NCI-H69 (cell line): ENCODE measurements at places on chromosomes 4 and X.
A peak's percentile ranks its signal among the peaks of the same experiment; 100 is the strongest.

- peak; percentile 56 for DNase-seq
Observed at GRCh38 chrX:110421500-110422455, 63.1 kb downstream of the RTL9 start.

DNA sequence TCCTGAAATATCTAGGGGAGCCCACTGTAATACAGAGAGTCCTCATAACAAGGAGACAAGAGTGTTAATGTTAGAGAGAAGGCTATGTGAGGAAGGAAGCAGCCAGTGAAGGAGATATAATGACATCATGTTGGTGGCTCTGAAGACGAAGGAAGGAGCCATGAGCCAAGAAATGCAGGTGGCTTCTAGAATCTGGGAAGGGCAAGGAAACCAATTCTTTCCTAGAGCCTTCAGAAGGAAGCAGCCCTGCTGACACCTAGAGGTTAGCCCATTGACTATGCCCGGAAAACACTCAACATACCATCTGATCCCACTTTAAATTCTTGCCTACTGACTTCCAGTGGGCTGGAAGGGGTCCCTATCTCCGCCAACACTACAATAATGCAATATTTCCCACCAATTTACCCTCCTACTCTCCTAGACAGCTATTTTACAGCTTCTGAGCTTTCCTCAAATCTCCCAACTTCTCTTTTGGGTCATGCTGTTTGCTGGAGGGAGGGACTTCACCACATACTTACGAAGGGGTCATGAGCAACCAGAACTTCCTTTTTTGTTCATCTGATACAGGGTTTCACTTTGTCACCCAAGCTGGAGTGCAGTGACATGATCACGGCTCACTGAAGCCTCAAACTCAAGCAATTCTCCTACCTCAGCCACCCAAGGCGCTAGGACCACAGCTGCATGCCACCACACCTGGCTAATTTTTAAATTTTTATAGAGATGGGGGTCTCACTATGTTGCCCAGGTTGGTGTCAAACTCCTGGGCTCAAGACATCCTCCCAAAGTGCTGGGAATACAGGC, 25.2 kb upstream of the G3BP2 start:
- DNase-seq, result no peak

DNA sequence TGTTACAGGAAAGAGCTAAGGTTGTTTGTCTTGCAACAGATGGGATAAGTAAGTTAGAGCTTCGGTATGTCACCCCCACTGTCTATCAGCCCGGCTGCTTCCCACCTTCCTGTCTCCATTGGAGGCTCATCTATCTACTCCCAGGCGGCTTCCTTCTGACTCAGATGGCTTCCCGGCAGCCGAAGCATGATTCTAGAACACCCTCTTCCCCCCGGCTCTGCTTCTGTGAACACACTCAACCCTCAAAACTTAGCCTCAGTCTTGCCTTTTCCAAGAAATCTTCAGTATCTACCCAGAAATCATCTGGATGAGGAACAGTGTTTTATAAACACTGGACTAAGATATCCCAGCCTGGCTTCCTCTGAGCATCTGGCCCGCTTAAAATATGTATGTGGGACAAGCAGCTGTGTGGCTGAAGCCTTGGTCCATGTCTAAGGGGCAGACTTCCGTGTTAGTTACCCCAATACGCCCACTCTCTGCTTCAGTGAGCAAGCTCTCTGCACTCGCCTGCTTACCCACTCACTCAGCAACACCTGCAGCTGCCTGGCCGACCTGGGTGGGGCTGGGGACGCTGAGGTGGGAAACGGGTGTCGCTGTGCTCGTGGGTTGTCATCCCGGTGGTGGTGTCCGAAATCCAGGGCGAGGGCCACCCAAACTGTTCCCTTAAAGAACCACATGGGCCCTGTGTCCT, 12.0 kb upstream of the SLC2A9 start:
- DNase-seq, result no peak

DNA sequence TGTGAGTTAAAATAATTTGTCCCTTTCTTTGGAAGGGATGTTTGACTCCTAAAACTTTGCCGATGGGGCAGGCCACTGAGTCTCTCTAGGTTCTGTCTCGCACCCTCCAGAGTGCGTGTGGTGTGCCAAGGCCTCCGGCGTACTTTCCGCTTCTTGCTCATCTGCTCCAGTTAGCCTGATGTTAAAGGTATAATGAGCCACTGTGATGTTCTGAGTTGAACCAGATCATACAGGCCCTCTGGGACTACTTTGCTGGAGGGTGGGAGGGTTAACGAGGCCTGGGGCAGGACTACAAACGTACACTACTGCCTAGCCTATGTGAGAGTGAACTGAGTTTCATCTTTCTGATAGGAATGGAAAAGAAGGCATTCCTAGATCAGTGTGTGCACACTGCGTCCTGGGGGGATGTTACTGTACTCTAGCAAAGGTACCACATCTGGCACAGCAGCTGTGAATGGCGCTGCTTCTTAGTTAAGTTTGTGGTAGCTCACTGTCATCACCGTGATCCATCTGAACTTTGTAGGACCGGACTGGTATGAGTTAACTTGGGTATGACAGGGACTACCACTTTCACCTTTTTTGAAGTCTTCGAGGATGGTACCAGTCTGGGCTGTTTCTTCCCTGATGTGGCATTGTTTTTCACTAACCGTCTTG, 60.2 kb downstream of the RGS12 start:
- no peak for DNase-seq

DNA sequence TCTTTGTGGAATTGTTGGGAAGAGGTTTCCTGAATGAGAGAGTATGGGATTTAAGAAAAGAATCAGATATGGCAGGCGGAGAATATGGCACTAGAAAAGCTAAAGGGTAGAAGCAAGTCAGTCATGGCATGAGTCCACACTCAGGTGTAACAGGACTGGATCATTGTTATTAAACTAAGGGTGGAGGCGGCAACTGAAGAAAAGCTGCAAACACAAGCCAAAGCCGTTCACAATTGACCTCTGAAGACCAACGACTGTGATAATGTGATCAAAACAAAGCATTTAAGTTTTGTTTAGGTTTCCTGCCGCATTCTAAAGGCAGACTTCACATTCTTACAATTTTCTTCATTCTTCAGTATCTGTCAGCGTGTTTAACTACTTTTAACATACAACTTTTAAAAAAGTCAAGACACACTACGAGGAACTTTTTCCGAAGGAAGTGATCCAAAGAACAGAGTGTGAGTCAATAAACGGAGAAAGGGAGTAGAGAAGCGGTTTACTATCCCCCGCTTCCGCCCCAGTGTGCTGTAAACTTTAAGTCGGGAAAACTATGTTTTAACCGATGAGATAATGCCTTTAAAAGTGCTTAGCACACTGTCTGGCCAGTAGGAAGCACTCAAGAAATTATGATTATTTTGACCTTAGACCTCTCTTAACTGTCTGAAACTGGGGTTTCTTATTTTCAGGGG, 909 bp upstream of the SLAIN2 start:
- DNase-seq, result peak; percentile 42

DNA sequence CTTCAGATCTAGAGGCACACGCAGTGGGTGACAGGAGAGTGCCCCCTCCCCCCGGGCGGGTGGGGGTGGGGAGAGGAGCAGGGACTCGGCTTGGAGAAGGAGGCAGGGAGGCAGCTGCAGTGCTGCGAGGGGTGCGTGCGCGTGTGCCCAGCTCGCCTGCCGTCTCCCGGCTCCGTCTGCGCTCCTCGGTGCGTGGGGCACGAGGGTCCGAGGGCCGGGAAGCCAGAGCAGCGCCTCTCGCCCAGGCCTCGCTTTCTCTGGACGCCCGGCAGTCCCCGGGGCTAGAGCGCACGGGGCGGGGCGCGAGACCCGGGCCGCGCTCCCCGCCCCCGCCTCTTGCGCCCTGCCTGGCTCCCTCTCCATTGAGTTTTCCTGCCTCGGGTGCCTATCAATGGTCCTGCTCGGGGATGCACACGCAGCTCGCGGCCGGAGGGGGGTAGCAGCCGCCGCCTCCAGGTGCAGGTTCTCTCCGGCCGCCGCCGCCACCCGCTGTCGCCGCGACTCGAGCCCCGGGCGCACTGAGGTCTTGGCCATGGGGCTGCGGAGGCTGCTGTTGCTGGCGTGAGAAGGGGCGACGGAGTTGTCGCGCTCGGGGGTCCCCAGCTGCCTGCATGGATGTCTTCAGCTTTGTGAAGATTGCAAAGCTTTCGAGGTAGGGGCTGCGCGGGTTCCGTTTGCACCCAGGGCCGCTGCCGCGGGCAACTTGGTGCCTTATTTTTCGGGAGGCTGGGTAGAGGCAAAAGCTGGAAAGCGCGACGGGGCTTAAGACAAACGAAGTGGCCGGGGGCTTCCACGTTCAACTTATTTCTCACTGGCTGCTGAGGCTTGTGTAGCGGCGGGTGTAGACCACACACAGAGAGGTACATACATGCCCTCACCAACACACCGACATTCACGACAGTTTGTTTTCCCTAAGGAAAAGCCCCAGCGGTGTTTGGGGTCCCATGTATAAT, at the start of gene FRMPD4:
Gene FRMPD4, plus strand, starts transcription at position 113 of the 953 bp plus-strand sequence. Its CDS starts 499 bp downstream, at position 612.
- DNase-seq, result peak; percentile 85

- peak; percentile 69 for DNase-seq
Observed at GRCh38 chrX:47030339-47030738, 47.9 kb upstream of the RGN start.

GRCh38 chr4:68984947-68985346, 33.3 kb upstream of the UGT2A3 start:
- no peak for DNase-seq

GRCh38 chr4:154560824-154561231, 2.0 kb upstream of the FGB start:
- no peak for DNase-seq

- peak; percentile 52 for DNase-seq
Observed at GRCh38 chr4:149264093-149264733, 551.4 kb downstream of the IQCM start.

GRCh38 chr4:33715841-33716395, 2528.4 kb downstream of the ARAP2 start:
- DNase-seq, result peak; percentile 63

GRCh38 chr4:92231511-92231910, 72.3 kb upstream of the GRID2 start:
- no peak for DNase-seq

GRCh38 chrX:32421266-32421665, 790.1 kb downstream of the DMD start:
- no peak for DNase-seq

- DNase-seq, result peak; percentile 31
Observed at GRCh38 chr4:114606245-114606644, 7.6 kb downstream of the UGT8 start.

GRCh38 chr4:118270492-118270891, 82.3 kb downstream of the PRSS12 start:
- DNase-seq, result peak; percentile 55

DNA sequence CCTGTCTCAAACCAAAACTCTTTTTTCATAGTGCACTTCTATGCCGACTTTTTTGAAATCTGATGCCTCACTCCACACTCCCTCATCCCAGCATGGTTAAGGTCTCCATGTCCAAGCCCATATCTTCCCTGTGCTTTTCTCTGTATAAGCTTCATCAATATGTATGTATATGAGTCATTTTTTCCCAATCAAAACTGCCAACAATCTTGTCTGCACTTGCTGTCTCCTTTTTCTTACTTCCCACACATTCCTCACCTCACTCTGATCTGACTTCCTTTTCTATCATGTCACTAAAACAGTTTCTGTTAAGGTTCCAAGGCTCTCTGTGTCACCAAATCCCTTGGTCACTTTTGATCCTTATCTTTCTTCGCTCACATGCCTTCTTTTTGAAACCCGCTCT, 88.2 kb upstream of the GPR50 start:
- DNase-seq, result no peak

DNA sequence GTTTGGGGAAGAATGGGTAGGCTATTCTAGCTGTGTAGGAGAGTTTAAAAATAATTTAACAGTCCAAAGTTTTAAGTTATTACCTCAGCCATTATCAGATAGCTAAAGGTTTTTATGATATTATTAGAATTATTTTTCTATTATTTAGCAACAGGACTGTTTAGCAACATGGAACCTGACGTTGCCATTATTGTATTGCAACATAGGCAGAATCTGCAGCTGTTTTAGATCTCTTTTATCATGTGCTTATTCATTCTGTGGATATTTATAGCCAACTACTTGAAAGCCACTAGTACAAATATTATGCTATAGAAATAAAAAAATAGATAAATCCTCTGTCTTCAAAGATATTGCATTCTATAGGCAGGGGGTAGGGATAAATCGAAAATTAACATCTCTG, 382.0 kb upstream of the TRAM1L1 start:
- DNase-seq, result no peak

- DNase-seq, result peak; percentile 41
Observed at GRCh38 chrX:38426785-38427184, 74.4 kb downstream of the OTC start.

DNA sequence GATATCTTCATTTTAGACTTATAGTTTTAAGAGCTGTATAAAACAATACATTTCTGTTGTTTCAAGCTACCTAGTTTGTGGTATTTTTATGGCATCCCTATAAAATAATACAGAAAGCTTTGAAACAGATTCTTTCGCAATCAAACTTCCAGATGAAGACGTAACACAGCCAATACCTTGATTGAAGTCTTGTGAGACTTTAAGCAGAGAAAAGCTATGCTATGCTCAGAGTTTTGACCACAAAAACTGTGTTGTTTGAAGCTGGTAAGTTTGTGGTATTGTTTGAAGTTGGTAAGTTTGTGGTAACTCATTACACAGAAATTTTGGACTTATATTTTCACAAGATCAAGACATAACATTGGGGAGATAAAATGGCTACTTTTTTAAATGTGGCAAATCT, 201.8 kb upstream of the UGT8 start:
- DNase-seq, result no peak

GRCh38 chr4:6092131-6092530, 73.9 kb upstream of the C4orf50 start:
- peak; percentile 65 for DNase-seq

DNA sequence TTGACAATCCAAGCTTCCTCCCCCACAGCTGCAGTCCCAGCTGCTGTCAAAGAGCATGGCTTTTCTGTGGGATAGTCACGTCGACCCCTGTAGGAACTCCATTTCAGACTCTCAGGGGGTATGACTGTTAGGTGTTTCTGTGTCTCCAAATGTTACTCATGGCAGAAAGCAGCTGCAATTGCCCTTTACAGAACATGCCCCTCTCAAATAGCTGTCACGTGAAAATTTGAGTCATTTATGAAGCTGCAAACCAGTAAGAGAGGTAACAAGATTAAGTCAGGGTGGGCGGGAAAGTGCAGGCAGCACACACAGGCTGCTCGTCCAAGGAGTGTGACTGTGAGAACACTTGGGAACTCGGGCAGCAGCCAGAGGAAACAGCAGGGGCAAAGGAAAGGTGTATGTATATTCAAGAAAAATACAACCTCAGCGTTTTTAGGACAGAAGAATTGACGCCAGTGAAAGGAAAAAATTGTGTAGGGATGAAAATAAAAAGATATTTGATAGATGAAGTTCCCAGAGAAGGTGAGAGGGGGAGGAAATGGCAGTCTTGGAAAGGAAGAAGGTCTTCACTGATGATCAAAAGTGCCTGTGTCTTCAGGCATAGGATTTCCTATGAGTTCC, 66.5 kb upstream of the TMEM184C start:
- DNase-seq, result no peak

- DNase-seq, result no peak
Observed at GRCh38 chrX:118510111-118510510, 14.5 kb downstream of the DOCK11 start.

DNA sequence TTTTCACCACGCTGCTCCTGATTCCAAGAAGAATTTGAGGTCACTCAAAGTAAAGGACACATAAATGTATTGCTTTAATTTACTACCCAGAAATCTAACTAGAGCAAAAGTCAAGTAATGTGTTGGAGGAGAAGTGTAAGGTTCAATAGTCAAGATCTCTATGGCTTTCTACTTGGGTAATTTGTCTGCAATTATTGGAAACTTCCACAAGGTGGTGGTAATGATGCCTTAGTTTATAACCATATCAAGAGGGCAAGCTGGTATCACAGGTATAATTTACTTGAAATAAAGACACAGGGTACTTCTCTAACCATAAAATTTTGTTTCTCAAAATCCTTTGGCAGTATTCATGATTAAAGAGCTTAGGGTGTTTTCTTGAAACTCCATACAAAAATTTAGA, 10.2 kb upstream of the GRIA3 start:
- peak; percentile 10 for DNase-seq
